Pericardium fibroblast (primary cell): ENCODE measurements at places on chromosomes 13 and 19. TPM values are rescaled to one million over a fixed set of nuclear protein-coding genes. Genes with fewer than 3 reads are reported as not detected.

EDNRB gene
- 2.6 and 4.8 TPM in 2 replicates for total RNA-seq

POLR2I gene
- 34.4 and 47.3 TPM in 2 replicates for total RNA-seq

PDE4A gene
- total RNA-seq: 5.4 and 15.4 TPM in 2 replicates

ZNF835 gene
- 0.93 and 2.6 TPM in 2 replicates for total RNA-seq

RFPL4A gene
- not detected in 2 replicates for total RNA-seq

PCDH17 gene
- under 0.01 and 31.2 TPM in 2 replicates for total RNA-seq

CCNE1 gene
- 4.3 and 5.5 TPM in 2 replicates for total RNA-seq

TRAPPC6A gene
- 29.1 and 33.0 TPM in 2 replicates for total RNA-seq

PSG1 gene
- total RNA-seq: not detected in 2 replicates

KLK4 gene
- not detected in 2 replicates for total RNA-seq

PDX1 gene
- total RNA-seq: not detected in 2 replicates

NLRP7 gene
- total RNA-seq: not detected in 2 replicates

ANKLE1 gene
- total RNA-seq: 1.3 TPM in 1 of 2 replicates, not detected in the other

APLP1 gene
- 8.9 and 27.8 TPM in 2 replicates for total RNA-seq

CERS1 gene
- 2.0 and 6.0 TPM in 2 replicates for total RNA-seq

PLPPR3 gene
- 0.09 and 1.6 TPM in 2 replicates for total RNA-seq

IGFL2 gene
- not detected in 2 replicates for total RNA-seq

ZNF846 gene
- 9.5 and 10.0 TPM in 2 replicates for total RNA-seq

IL11 gene
- total RNA-seq: 0.77 TPM in 1 of 2 replicates, not detected in the other

ICAM5 gene
- total RNA-seq: 2.6 and 4.2 TPM in 2 replicates

GJB2 gene
- total RNA-seq: 0.12 and 0.60 TPM in 2 replicates

IGFL1 gene
- total RNA-seq: not detected in 2 replicates

OR4F17 gene
- not detected in 2 replicates for total RNA-seq

URAD gene
- not detected in 2 replicates for total RNA-seq

KIR3DL1 gene
- total RNA-seq: not detected in 2 replicates

KLC3 gene
- total RNA-seq: not detected in 2 replicates

FOXA3 gene
- total RNA-seq: not detected in 2 replicates

SHISA7 gene
- total RNA-seq: not detected in 2 replicates

FUT2 gene
- not detected in 2 replicates for total RNA-seq

PRX gene
- total RNA-seq: 3.3 and 7.3 TPM in 2 replicates

ZNF430 gene
- 4.7 and 15.2 TPM in 2 replicates for total RNA-seq

FBL gene
- total RNA-seq: 98.4 and 142 TPM in 2 replicates

ZNF90 gene
- 0.70 and 1.1 TPM in 2 replicates for total RNA-seq

ZNF534 gene
- total RNA-seq: 0.60 TPM in 1 of 2 replicates, not detected in the other

DACH1 gene
- total RNA-seq: under 0.01 and 0.09 TPM in 2 replicates

TNFSF9 gene
- 0.34 and 1.8 TPM in 2 replicates for total RNA-seq

NCR1 gene
- total RNA-seq: not detected in 2 replicates

RBM42 gene
- total RNA-seq: 75.2 and 76.0 TPM in 2 replicates

LINGO3 gene
- not detected in 2 replicates for total RNA-seq

ZNF726 gene
- 0.09 and 1.2 TPM in 2 replicates for total RNA-seq

FFAR3 gene
- 0.12 and 0.26 TPM in 2 replicates for total RNA-seq

CEACAM5 gene
- total RNA-seq: not detected in 2 replicates

KLK2 gene
- not detected in 2 replicates for total RNA-seq

SERTM1 gene
- total RNA-seq: not detected in 2 replicates

KRTDAP gene
- not detected in 2 replicates for total RNA-seq

ERCC1 gene
- total RNA-seq: 73.5 and 82.0 TPM in 2 replicates

FAM216B gene
- total RNA-seq: not detected in 2 replicates

ZNF121 gene
- 11.9 and 19.8 TPM in 2 replicates for total RNA-seq

ZNF324 gene
- total RNA-seq: 9.4 and 10.4 TPM in 2 replicates

SIGLEC8 gene
- total RNA-seq: not detected in 2 replicates

ADGRE1 gene
- not detected in 2 replicates for total RNA-seq

ZNF585A gene
- total RNA-seq: 1.9 and 6.3 TPM in 2 replicates

NTF4 gene
- total RNA-seq: 1.1 TPM in 1 of 2 replicates, not detected in the other
